ENCODE measurements at places on chromosomes 2 and 18. TPM values are rescaled to one million over a fixed set of nuclear protein-coding genes. Genes with fewer than 3 reads are reported as not detected.

- DNase-seq = no peak
Observed at GRCh38 chr2:216160786-216161185, 51.6 kb downstream of the XRCC5 start.

- no peak for DNase-seq
Observed at GRCh38 chr2:66699793-66700676, 265.1 kb downstream of the MEIS1 start.

- DNase-seq = no peak
Observed at GRCh38 chr2:99448556-99448955, 41.3 kb downstream of the REV1 start.

- DNase-seq = peak; percentile 84
Observed at GRCh38 chr2:237700512-237701032, 73.2 kb downstream of the LRRFIP1 start.

Gene DAW1
- polyA plus RNA-seq = 1.1 TPM

Gene GPR45
- polyA plus RNA-seq = not detected

Gene SERPINB12
- polyA plus RNA-seq = not detected
